ENCODE measurements at places on chromosomes 12 and 14. TPM values are rescaled to one million over a fixed set of nuclear protein-coding genes. Genes with fewer than 3 reads are reported as not detected.

The MYRFL gene
- 1.9 TPM for total RNA-seq

The NGB gene
- total RNA-seq = not detected

The HOXC10 gene
- total RNA-seq = not detected

The SYNE3 gene
- total RNA-seq = 1.2 TPM

The HVCN1 gene
- total RNA-seq = 1.3 TPM

The TRIM9 gene
- total RNA-seq = 0.14 TPM

The NINJ2 gene
- not detected for total RNA-seq

The CLEC12A gene
- not detected for total RNA-seq

The POTEM gene
- total RNA-seq = not detected

The EFS gene
- total RNA-seq = 23.2 TPM

The KLRK1 gene
- total RNA-seq = not detected

The CAPS2 gene
- total RNA-seq = 1.7 TPM

The RFX4 gene
- total RNA-seq = not detected

The NFATC4 gene
- 29.6 TPM for total RNA-seq

The RFLNA gene
- total RNA-seq = not detected

The ZDHHC22 gene
- total RNA-seq = not detected

The BBOF1 gene
- 2.7 TPM for total RNA-seq

The CCDC175 gene
- total RNA-seq = not detected

The REM2 gene
- total RNA-seq = 0.28 TPM

The HOXC6 gene
- total RNA-seq = not detected

The NDUFA9 gene
- 87.9 TPM for total RNA-seq

The PDE6H gene
- not detected for total RNA-seq

The SELPLG gene
- 0.28 TPM for total RNA-seq

The B4GALNT3 gene
- 11.6 TPM for total RNA-seq

The TAS2R42 gene
- not detected for total RNA-seq

The GATC gene
- total RNA-seq = 14.8 TPM

The PLEKHD1 gene
- not detected for total RNA-seq

The RD3L gene
- not detected for total RNA-seq

The LIN7A gene
- total RNA-seq = 0.56 TPM

The MEG3 gene
- 41.2 TPM for total RNA-seq

The BCL2L14 gene
- total RNA-seq = not detected

The AQP5 gene
- total RNA-seq = 1.2 TPM

The SLC35F4 gene
- total RNA-seq = not detected

The INSM2 gene
- total RNA-seq = not detected

The GNS gene
- 41.3 TPM for total RNA-seq

The NRL gene
- total RNA-seq = 1.5 TPM

The RERGL gene
- total RNA-seq = not detected

The TMEM132C gene
- total RNA-seq = not detected

The LIN52 gene
- total RNA-seq = 4.3 TPM

The GPR162 gene
- total RNA-seq = 0.21 TPM

Data from airway epithelial cell (primary cell).